ENCODE measurements at places on chromosomes 7 and 10.

GRCh38 chr7:129228633-129229032 is 3.8 kb downstream of the AHCYL2 start:
- DNase-seq, result no peak

GRCh38 chr10:101693651-101693977 is 1.4 kb downstream of the FBXW4 start:
- DNase-seq, result no peak

DNA sequence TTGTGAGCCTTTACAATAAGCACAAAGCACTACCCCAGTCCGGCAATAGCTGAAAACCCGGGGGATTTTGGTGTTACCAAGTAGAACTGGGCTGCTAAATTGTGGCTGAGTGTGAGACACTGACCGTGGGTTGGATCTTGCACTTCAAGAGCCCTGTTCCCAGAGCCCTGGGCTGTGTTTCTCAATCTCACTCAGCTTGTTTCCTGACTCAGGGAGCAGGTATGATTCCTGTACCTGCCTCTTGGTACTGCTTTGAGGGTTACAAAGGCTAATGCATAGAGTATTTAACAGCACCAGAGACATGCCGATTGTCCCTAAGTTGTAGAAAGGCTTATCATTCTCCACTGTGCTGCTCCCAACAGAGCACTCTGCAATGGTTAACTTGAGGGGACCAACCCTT is 134.6 kb downstream of the TEX36 start:
- DNase-seq, result no peak

GRCh38 chr10:45064998-45065397 is 64.3 kb downstream of the ZNF22 start:
- DNase-seq, result no peak
